NCI-H446 (cell line): ENCODE measurements at places on chromosomes 12 and 14.

GRCh38 chr14:41154143-41154807, 452.4 kb upstream of the LRFN5 start:
- DNase-seq, result no peak

DNA sequence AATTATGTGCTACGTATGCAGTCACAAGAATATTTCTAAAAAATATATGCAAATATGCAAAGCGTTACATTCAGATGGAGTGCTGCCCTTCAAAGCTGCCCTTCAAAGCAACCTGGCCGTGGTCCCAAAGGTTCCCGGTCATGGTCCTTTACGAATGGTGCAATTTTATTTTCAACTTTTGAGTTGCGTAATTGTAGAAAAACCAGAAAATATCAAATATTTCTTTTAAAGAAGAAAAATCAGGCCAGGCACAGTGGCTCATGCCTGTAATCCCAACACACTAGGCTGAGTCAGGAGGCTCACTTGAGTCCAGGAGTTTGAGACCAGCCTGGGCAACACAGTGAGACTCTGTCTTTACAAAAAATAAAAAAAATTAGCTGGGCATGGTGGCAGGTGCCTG, 21.4 kb downstream of the CLSTN3 start:
- DNase-seq, result no peak

DNA sequence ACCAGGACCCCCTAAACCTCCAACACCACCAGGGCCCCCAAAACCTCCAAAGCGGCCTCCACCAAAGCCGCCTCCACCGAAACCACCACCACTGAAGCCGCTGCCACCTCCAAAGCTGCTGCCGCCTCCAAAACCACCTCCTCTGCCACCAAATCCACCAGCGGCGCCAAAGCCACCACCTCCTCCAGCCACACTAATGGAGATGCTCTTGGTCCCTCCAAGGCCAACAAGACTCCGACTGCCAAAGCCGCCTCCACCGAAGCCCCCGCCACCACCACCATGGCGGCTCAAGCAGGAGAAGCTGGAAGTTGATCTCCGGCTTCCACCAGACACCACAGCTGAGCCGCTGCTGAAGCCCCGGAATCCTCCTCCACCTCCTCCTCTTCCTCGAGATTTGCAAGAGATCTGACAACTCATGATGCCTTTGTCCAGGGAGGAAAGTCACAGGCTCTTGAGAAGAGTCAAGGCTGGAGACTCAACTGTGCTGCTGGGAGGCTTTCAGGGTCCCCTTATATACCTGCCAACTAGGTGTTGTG, at the start of gene KRT2:
Gene KRT2 (minus strand): TSS at position 486 of the 536 bp plus-strand sequence. CDS start 69 bp downstream, at position 417.
- no peak for DNase-seq

- DNase-seq, result no peak
Measured at GRCh38 chr12:130053651-130054069, 108.6 kb upstream of the FZD10 start.

DNA sequence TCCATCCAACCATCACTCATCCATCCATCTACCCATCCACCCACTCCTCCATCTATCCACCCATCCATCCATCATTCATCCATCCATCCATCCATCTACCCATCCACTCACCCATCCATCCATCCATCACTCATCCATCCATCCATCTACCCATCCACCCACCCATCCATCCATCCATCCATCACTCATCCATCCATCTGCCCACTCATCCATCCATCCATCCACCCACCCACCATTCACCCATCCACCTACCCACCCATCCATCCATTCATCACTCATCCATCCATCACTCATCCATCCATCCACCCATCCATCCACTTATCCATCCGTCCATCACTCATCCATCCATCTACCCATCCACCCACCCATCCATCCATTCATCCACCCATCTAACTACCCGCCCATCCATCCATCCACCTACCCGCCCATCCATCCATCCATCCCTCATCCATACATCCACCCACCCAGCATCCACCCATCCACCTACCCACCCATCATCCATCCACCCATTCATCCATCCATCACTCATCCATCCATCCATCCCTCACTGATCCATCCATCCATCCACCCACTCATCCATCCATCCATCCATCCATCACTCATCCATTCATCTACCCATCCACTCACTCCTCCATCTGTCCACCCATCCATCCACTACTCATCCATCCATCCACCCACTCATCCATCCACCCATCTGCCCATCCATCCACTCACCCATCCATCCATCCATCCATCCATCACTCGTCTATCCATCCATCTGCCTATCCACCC, 24.1 kb downstream of the TRPV4 start:
- DNase-seq, result no peak

DNA sequence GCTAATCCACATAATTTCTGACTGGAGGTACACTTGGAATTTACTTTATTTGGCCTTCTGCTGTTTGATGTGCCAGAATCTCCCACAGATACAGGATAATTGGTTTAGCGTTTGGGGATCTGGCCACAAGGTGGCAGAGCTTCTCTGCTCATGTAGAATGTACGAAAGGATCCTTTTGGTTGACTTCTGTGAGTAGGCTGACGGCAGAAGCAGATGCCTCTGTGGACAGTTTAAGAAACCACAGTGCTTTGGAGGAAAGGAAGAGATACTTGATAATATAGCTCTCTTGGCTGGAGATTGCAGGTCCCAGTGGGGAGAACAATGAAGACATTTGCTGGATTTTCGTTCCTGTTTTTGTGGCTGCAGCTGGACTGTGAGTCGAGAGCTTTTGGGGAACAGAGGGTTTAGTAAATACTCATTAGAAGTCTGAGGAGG, 75.3 kb upstream of the OR4E1 start:
- peak; percentile 50 for DNase-seq

DNA sequence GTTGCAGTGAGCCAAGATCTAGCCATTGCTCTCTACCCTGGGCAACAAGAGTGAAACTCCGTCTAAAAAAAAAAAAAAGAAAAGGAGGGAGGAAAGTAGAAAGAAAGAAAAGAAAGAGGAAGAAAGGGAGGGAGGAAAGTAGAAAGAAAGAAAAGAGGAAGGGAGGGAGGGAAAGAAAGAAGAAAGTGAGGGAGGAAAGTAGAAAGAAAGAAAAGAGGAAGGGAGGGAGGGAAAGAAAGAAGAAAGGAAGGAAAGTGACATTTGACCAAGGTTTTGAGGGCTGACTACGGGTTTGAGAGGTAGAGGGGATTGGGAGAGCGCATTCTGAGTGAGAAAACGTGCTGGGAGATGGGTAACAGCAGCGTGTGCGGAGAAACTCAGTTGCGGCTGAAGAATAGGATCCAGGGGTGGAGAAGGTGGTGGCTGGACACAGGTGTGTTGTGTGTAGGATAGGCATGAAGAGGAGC, 521 bp upstream of the PAPLN start:
- DNase-seq, result no peak

DNA sequence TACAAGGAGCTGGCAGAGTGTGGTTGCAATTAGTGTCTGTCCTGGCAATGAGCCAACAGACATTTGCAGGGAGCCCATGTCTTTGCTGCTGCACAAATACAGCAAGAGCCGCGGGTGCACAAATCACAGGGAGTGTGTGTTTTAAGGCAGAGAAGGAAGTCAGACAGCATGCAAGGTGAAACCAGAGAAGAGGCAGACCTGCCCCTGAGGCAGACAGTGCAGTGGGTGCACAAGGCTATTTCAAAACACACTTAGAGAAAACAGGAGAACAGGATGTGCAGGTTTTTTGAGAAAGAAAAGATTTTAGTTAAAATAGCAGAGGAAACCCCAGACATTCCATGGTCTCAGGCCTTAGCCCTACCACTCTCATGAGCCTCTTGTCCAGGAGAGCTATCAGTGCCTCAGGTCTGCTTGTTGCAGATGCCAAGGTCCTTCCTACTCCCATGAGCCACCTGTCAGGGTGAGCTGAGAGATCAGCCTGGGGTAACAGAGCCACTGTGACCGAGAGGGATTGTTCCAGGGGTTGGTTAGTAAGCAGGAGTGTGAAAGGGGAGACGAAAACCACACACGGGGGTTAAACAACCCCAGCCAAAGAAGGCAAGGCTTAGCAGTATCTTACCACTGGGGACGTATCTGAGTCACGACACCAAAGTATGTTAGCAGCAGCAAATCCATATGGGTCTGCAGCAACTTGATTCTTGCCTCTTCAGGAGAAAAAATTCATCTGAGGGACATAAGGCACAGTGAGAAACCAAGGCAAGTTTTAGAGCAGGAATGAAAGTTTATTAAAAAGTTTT, 78.1 kb downstream of the C14orf132 start:
- no peak for DNase-seq

DNA sequence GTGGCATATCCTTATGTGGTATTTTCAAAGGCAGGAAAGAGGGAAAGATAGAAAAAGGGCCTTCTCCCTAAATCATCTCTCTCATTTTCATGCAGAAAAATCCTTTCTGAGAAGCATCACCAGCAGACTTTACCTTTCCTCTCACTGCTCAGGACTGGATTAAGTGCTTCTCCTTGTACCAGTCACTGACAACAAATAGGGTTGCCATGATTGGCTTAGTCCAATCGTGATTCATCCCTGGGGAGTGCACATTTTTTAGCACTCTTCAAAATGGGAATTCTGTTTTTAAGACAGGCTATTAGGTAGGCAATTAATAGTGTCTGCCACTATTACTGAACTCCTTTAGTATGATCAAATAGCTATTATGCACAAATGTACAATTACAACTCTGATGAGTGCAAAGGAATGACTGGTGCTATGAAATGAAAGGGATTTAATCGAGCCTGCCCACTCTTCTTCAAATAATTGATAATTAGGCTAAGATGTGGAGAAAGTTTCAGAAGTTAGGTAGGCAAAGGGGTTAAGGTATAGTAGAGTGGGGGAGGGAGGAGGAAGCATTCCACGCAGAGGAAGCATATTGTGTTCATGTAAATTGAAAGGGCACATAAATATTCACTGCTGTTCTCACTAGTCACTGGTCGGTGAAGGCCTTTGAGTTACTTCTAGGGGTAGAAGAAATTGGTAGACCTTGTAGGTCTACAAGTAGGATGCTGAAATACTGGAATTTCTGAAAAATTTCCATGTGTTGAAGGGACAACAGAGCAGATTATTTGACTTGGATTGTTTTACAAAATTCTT, 84.0 kb downstream of the MSRB3 start:
- DNase-seq, result no peak

DNA sequence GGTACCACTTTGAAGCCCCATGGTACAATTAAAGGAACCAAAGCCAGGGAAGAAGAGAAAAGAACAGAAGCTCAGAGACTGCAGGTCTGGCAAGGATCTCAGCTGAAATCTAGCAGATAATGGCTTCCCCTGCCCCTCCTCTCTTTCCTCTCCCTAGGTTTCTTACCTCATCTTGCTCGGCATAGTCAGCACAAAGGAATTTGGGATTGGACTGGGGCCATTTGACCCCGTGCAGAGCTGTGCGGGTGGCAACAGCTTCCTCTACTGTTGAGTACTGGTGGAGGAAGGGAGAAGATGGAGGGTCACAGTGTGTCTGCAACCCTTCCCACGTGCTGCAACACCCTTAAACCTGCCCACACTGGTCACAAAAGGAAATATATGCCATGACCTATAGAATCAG, 4.7 kb upstream of the CDH24 start:
- DNase-seq, result no peak

DNA sequence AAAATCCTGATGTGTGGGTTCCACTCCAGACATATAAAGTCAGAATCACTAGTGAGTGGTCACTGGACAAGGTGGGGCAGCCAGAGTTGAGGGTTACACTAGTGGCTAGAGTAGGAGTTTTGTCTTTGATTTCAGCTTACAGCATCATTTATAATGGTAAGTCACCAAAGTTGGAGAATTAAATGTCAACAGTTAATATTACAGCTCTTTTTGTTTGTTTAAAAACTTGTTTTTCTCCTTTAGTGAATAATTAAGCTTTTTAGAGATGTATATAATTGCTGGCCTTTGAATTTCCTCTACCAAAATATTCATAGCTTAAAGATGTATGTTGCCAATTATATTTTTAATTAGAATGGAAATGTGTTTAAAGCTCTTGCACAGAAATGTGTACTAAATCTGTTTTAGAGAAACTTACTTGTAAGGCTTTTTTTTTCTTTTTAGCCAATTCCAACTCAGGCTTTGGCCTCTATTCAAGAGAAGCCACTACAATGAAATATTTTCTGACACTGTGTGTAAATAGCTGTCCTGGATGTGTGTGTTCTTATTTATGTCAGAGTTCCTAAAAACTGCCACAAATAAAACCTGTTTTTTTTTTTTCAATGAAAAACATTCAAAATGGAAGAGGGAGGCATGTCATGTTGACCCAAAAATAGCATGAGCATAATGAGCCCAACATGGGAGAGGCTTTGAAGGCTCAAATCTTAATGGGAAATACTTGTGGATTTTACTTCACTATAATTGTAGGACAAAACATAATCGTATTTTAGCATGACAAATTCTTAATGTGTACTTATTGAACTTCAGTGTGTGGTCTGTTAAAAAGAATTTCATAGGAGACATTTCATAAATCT, 92.2 kb downstream of the TBC1D30 start:
- DNase-seq, result no peak

- DNase-seq, result no peak
Measured at GRCh38 chr12:103326190-103326589, 169.6 kb downstream of the C12orf42 start.

GRCh38 chr14:69673104-69673503, 61.7 kb downstream of the SUSD6 start:
- no peak for DNase-seq

- no peak for DNase-seq
Measured at GRCh38 chr14:91649930-91650329, 82.0 kb downstream of the CATSPERB start.

DNA sequence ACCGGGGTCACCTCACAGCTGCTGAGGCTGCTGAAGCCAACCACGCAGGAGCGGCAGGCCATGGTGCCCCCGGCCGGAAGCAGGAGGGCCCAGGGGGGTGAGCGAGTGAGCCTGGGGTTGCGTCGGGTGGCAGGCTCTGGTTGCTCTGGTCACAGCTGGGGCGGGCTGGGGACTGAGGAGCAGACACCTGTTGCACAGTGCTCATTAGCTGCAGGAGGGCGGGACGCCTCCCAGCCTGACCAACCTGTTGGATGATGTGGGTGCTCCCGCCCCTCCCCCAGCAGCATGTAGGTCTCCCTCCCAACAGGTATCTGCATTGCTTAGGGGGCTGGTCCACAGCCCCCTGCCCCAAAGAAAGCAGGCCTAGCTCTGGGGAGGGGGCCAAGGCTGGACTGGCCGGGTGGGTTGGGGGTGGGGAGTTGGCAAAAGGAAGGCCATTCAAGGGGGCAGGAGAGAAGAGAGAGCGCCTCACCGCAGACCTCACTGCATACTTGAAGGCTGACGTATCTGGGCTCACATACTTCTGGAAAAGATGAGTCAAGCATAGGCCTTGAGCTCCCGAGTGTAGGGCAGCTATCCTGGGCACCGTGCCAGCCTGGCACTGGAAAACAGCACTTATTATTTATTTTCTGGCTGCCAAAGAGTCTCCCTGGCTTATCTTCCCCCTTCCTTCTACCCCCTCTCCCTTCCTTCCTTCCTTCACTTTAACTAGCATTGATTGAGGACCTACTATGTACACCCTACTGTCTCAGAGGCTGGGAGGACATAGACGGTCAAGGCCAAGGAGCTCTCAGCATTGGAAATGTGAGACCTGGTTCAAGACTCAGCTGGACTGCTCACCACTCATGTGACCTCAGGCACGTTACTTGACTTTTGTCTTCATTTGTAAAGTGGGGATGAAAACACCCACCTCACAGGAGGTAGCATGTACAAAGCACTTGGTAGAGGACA, at the start of gene KRT80:
Gene KRT80 (minus strand): TSS at position 174 of the 951 bp plus-strand sequence. CDS start 112 bp downstream, at position 62.
- peak; percentile 96 for DNase-seq
